ENCODE measurements at places on chromosomes 3 and 15.

GRCh38 chr3:177890359-177890683 lies 645.9 kb upstream of the KCNMB2 start:
- no peak for DNase-seq

DNA sequence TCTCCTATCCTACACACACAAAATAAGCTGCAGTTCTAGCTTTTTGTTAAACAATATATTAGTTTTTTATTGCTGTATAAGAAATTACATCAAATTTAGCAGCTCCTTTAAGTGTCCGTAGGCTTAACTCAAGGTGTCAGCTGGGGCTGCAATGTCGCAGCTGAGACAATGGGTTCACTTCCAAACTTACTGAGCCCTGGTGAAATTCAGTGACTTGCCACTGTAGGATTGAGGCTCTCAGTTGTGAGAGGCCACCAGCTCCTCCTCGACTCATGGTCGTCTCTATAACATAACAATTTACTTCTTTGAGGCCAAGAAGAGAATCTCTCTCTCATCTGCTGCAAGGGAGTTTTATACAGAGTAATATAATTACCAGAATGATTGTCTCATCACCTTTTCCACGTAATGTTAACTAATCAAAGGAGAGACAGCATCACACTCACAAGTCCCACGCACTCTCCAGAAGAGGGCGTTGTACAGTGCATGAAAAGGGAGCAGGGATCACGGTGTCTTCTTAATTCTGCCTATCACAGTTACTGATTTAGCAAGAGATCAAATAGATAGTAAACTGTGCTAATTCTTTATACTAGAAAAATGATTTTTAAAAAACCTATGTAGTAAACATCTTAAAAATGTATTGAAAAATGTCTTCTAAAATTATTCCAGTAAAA lies 735.6 kb upstream of the GBE1 start:
- DNase-seq: no peak

GRCh38 chr3:100136921-100137320 lies 22.6 kb upstream of the FILIP1L start:
- no peak for DNase-seq

DNA sequence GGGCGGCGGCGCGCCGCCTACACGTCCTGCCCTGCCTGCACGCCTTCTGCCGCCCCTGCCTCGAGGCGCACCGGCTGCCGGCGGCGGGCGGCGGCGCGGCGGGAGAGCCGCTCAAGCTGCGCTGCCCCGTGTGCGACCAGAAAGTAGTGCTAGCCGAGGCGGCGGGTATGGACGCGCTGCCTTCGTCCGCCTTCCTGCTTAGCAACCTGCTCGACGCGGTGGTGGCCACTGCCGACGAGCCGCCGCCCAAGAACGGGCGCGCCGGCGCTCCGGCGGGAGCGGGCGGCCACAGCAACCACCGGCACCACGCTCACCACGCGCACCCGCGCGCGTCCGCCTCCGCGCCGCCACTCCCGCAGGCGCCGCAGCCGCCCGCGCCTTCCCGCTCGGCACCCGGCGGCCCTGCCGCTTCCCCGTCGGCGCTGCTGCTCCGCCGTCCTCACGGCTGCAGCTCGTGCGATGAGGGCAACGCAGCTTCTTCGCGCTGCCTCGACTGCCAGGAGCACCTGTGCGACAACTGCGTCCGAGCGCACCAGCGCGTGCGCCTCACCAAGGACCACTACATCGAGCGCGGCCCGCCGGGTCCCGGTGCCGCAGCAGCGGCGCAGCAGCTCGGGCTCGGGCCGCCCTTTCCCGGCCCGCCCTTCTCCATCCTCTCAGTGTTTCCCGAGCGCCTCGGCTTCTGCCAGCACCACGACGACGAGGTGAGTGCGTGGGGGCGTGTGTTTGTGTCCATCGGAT lies 602 bp downstream of the TRIM71 start:
- no peak for DNase-seq

GRCh38 chr3:108092501-108092900 lies 1.7 kb upstream of the CD47 start:
- DNase-seq: no peak

GRCh38 chr3:49266410-49267095 lies 10.5 kb downstream of the C3orf62 start:
- DNase-seq: no peak

DNA sequence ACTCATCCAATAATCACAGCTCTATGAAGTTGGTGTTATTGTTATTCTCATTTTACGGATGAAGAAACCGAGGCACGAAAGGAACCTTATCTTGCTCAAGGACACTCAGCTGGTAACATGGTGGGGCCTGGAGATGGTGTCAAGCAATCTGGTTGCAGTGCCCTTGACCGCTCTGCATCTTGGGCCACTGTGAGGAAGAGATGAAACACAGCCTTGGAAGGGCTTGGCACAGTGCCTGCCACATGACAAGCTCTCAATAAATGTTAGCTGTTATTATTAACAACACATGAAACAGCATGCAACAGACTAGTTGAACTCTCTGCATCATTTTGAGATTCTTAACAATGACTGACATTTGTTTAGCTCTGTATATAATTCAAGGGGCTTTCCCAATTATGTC lies 10.1 kb upstream of the ITGA11 start:
- no peak for DNase-seq

- DNase-seq: no peak
Observed at GRCh38 chr3:32181365-32181764, 57.1 kb upstream of the CMTM8 start.

GRCh38 chr3:117349566-117349965 lies 640.0 kb downstream of the TUSC7 start:
- no peak for DNase-seq

GRCh38 chr15:90407871-90408317 lies 19.9 kb downstream of the IQGAP1 start:
- DNase-seq: no peak

DNA sequence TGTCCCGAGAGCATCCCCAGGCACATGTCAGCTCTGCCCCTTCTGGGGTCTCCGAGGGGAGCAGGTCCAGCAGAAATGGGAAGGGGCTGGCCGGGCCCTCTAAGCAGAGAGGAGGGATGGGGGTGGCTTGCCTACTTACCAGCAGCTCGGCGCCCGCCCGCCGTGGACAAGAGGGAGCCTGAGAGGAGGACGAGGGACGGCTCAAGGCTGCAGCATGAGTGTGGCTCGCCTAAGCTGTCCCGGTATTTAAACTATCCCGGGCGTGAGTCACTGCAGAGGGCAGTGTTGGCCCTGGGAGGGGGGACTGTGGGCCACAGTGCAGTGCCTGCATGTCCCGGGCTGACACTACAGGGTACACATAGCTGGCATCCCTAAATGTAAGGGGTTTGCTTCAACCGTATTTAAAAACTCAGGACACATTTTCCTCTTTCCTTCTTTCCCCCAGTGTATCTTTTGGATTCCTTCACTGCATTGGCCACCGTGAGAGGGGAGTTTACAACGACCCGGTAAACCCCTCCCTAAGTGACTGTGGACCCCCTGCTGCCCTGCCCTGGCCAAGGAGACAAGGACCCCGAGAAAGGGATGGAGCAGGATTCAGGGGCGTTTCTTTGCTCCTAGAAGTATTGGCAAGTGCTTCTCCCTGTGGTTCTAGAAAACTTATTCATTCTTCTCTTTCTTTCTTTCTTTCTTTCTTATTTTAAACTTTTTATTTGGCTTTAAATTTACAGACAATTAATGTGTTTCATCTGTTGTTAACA lies at the start of gene LRRC15:
TSS of gene LRRC15 (minus strand) at position 222 of the 758 bp plus-strand sequence. CDS start 8,700 bp downstream, outside the sequence.
- no peak for DNase-seq

GRCh38 chr15:68149059-68149458 lies 56.1 kb downstream of the CALML4 start:
- no peak for DNase-seq

GRCh38 chr15:90101130-90101968 lies 919 bp downstream of the IDH2 start:
- peak; percentile 41 for DNase-seq

- no peak for DNase-seq
Observed at GRCh38 chr3:55540579-55540978, 53.5 kb upstream of the WNT5A start.

GRCh38 chr3:18134386-18135059 lies 290.6 kb downstream of the SATB1 start:
- no peak for DNase-seq

- DNase-seq: no peak
Observed at GRCh38 chr15:63436341-63436740, 54.7 kb upstream of the CA12 start.

DNA sequence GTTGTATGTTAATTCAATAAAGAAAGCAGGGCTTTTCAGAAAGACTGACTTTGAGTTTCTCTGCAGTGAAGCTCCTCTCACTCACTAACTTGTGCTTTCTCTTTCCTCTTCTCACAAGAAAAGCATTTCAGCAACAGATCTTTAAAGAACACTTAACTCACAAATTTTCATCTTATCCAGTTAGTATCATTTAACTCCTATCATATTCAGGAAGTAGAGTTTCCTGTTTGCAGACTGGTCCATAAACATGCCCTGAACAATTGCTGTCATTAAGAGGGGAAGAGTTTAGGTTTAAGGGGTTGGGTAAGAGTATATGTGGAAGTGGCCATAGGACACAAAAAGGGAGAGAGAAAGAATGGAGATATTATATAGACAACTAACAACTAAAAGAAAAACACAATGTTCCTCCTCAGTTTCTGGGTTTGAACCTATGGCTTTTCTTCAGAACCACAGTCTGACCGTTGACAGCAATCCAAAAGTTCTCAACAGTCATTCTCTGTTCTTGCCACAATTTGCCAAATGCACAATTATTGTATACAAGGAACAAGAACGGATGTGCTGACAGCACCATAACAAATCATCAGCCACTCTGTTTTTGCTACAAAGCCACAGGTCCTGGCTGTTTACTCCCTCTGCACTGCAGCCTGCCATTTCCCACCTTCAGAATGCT lies 63.9 kb downstream of the CHAC1 start:
- DNase-seq: no peak
